ENCODE measurements at places on chromosomes 5 and 9. TPM values are rescaled to one million over a fixed set of nuclear protein-coding genes. Genes with fewer than 3 reads are reported as not detected.

The GMCL2 gene
- total RNA-seq, result not detected

The AQP7 gene
- total RNA-seq, result 0.96 TPM

The LRRC70 gene
- 0.37 TPM for total RNA-seq

The NACC2 gene
- total RNA-seq, result 27.8 TPM

The OCLN gene
- total RNA-seq, result 56.7 TPM

The PRSS3 gene
- total RNA-seq, result 66.3 TPM

The F12 gene
- total RNA-seq, result 30.0 TPM

The CPLANE1 gene
- 3.5 TPM for total RNA-seq

The TEX48 gene
- not detected for total RNA-seq

The ARL15 gene
- total RNA-seq, result 15.0 TPM

The PRRX2 gene
- 25.5 TPM for total RNA-seq

The ANKS6 gene
- total RNA-seq, result 39.2 TPM

The SYK gene
- 9.0 TPM for total RNA-seq

The MAP3K1 gene
- total RNA-seq, result 8.5 TPM

- no peak for DNase-seq
Measured at GRCh38 chr5:113378514-113378913, 56.3 kb downstream of the TSSK1B start.

DNA sequence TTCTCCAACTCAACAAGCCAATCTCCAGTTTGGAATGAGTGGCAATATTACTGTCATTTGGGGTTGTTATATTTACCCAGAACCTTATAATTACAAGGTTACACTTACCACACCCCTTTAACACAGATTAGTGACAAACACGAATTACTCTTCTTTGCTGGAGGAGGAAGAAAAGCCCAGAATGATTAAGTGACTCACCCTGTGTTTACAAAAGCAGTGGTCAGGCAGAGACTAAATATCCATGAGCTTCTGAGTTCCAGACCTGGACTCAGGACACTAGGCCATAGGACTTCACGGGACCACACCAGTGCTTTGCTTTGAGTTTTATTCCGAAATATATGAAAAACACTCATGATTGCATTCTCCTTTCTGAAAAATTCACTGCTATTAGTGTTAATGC, 370.8 kb downstream of the TLE1 start:
- DNase-seq, result no peak

- no peak for DNase-seq
Measured at GRCh38 chr5:159850160-159850559, 66.1 kb upstream of the ADRA1B start.

DNA sequence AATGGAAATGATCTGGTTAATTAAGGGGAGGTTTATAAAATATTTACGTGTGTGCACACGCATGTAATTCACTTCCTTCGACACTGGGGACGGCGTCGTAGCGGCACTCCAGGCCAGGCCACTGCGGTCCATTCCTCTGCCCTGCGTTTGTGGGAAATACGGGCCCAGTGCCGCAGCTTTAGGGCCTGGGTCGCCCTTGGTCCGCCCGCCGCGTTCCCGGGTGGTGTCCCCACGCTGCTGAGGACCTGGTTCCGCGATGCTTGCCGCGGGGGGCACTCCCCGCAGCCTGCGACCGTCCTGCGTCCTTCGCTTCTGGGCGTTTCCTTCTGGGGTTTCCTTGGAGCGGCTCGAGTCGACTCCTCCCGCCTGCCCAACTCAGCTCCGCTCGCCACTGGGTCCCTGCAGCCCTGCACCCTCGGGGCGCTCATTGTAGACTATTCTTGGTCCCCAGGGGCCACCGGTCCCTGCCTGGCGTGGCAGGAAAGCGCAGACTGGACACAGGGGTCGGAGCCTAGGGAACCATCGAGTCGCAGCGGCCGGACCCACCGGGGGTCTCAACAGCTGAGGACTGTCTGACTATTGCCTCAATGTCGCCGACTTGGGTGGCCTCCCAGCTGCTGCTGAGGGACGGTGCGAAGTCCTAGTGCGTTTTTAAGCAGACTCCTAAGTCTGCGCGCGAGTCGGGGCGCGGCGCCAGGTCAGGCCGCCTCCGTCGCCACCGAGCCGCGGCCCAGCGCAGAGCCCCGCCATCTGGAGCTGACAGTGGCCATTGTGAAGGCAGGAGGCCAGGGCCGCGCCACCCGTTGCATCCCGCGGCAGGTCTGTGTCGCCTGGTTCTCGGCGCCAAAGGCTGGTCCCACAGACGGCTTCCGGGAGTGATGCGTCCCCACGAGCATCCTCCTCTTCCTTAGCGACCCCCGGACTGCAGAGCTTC, 4.4 kb upstream of the IRX1 start:
- DNase-seq, result no peak

DNA sequence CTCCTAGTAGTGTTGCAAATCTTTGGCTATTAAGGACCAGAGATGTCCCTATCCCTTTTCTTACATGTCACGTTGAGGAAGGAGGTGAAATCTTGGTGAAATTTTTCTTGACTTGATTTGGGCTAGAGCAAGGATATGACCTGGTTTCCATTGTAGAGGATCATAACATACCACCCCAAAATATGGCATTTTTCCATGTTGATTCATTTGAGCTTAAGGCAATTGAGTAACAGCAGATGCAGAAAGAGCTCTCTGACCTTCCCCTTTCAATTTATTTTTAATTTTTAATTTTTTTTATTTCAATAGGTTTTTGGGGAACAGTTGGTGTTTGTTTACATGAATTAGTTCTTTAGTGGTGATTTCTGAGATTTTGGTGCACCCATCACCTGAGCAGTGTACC, 61.2 kb upstream of the MAP1B start:
- DNase-seq, result no peak

DNA sequence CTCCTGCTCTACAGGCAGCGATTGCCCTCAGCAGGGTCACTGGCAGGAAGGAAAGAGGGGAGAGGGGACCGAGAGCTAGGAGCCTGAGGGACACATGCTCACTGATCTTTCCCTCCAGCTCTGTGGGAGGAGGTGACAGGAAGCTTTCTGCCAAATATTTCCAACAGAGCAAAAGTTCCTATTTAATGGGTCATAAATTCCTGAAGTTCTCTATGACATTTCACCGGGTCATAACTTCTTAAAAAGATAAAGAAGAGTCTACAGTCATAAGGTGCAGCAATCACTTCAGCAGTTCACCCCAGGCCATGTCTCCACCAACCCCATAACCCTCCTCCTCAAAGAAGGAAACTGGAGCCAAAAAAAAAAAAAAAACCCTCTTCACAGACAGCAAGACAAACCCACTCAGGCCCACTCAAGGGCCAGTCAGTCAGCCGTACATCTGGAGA, 481.1 kb downstream of the NR2F1-AS1 start:
- no peak for DNase-seq

DNA sequence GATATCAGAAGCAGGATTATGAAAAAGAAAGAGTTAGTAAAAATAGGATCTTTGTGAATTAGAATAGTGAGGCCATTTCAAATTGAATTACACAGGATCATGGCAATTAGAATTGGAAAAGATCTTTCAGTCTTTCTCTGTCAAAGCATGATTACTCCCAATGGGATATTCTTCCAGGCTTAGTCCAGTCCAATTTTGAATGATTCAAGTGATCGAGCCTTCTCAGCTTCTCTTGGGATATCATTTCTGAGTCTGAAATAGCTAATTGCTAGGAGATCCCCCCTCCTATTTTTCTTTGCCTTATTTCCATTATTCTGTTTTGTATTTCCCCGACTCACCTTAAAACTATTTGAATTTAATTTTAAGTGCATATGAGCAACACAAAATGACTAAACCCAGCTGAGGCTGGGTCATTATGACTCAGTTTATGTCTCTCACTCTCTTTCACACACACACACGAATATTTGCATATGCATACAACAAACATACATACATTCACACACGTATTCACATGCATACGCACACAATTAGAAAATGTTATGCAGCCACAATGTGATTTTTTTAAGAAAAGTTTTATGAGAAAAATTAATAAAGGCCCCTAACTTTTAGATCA, 34.8 kb upstream of the EFNA5 start:
- DNase-seq, result no peak

- no peak for DNase-seq
Measured at GRCh38 chr9:4287886-4288588, 11.8 kb downstream of the GLIS3 start.

DNA sequence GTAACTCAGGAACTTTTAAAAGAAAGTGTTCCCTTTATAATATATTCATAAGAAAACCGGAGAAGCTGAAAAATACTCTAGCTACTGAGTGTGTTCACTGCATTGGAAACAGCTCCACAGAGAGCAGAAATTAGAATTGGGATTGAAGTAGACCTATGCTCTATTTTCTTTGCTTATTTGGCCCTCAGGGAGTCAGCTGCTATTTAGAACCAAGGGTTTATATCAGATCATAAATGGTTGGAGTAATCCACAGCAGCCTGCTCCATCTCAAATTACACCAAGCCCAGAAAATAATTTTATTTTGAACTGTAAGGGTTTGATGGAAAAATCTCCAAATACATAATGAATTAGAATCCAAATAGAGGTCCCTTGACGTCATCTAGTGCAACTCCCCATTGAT, 202.6 kb downstream of the ADAMTSL1 start:
- no peak for DNase-seq

GRCh38 chr9:38423273-38423972, 831 bp downstream of the IGFBPL1 start:
- DNase-seq, result no peak

GRCh38 chr9:12684974-12685373, 8.2 kb upstream of the TYRP1 start:
- DNase-seq, result no peak

DNA sequence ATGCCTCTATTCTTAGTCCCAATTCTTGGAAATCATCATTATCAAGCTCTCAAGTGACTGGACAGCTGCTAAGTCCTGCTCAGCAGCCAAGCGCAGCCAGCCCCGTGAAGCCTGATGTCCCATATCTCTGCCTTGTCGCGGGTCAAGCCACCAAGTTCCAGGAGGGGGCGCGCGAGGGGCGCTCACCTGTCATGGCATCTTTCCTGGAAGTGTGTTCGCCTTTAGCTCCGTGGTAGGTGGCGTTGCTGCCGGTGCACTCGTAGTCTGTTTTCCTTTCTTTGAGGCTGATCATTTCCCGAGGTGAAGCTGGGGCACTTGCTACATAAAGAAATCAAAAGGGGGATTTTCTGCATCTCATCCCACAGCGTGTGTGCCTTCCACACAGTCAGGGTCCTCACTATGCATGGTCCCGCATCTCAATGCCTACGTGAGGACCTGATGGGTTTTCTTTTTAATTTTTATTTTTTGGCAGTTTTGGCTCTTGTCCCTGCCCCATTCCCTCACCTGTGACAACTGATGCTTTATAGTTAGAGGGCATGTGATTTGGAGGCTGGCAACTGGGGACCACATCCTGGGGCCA, 227.0 kb upstream of the DAP start:
- peak; percentile 42 for DNase-seq

DNA sequence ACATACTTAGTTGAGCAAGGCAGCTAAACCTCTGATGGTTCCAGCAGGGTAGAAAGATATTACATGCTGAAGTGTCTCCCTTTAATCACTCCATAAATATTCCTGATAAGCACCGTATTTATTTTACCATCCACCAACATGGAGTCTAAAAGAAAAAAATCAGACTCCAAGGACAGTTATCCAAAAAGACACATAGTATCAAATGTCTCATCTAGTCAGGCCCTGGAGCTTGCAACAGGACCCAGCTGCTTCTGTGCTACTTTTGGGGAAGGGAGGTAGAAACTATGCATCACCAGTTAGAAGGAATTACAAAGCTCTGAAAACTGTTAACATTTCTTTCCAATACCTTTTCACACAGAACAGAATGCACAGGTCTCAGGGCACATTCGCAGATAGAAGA, 88.1 kb downstream of the S1PR3 start:
- DNase-seq, result no peak

DNA sequence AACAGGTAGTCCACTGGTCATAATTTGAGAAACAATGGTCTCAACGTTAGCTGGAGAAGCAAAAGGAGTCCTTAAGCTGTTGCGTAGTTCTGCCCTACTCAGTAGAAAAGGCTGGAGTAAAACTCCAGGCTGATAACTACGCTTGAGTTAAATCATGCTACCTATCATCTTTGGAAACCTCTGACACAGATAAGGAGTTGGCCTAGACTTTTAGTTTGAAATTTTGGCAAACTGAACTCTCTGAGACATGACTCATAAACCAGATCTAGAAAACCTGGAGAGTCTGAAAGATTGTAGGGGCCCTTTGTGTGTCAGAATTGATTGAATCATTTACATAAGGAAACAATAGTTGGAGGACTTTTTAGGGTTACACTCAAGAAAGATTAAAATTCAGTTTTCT, 26.3 kb downstream of the NMUR2 start:
- DNase-seq, result no peak

DNA sequence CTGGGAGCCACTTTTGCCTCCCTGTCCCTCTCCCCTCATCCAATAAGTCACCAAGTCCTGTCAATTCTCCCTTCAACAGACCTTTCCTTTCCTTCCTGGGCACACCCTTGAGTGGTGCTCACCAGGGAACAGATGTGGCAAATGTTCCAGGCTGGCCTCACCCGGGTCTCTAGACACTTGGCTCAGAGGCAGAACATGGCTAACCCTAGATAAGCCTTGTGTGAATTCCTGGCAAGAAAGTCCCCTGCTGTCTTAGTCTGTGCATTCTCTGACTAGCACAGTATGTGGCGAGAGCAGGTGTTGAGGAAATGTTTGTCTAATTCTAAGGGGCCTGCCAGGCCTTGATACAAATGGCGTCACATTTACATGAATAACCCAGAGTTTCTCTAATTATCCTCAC, 41.2 kb upstream of the PTGS1 start:
- no peak for DNase-seq

- DNase-seq, result no peak
Measured at GRCh38 chr9:133636902-133637301, 739 bp downstream of the DBH start.

- no peak for DNase-seq
Measured at GRCh38 chr5:160467555-160468362, 46.1 kb downstream of the PTTG1 start.

DNA sequence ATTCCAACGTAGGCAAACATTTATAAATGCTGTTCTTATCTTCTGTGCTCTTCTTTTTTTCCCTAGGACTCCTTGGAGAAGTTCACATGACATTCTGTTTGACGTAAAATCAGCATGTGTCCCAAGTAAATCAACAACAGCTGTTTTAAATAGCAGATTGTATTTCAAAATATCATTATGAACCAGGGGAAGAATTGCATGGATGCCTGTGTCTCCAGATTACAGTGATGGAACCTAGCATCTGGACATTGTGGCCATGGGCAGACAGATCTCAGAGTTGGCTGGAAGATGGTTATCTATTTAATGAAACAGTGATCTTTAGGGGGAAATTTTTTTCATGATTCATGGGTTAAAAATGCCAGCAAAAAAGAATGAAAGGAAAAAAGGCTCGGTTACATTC, 222.0 kb downstream of the MAN2A1 start:
- no peak for DNase-seq

DNA sequence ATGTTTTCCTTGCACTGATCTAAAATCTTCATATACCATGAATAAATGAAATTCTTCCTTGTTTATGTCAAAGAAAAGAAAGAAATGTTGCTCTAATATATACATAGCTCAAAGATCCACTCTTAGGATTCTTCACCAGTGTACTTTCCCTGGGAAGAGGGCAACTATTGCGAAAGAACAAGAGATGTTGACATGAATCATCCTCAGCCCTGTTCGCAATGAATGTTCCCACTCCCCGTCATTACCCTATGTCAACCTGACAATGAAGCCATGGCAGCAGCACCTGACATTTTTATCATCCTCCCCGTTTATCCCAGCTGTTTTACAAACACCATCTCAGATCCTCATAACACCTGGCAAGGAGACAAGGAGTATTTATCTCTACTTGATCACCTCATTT, 409.1 kb upstream of the GRIA1 start:
- no peak for DNase-seq

- no peak for DNase-seq
Measured at GRCh38 chr9:21141427-21141882, at the start of gene IFNW1. IFNW1 (minus strand) TSS chr9:21141832; CDS start chr9:21141570, 262 bp downstream.
